ENCODE measurements at places on chromosomes 16 and 17.

GRCh38 chr16:66714654-66715307 lies 18.2 kb upstream of the CMTM4 start:
- DNase-seq = no peak

DNA sequence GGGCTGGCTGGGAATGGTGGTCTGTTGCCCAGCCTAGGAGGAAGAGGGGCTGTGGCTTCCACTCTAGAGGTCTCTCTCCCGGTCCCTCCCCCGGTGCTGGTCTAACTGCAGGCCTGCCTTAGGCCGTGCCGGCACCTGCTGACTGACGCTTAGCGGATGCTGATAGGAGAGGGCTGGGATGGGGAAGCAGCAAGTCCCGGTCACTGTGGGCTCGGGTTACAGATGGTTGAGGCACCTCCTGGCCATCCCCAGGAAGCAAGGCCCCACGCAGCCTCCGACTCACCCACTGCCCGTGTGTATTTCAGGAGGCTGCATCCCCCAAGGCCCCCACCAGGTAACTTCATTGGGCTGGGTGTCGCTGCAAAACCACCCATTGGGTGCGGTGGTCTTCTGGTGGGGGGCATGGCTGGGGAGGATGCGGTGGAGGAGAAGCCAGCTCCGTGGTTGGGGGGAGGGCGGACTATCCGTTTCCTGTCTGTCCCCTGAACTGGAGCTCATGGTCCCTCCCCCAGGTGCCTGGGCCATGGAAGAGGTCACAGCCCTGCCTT lies 278.9 kb downstream of the SEC14L1 start:
- DNase-seq = no peak

DNA sequence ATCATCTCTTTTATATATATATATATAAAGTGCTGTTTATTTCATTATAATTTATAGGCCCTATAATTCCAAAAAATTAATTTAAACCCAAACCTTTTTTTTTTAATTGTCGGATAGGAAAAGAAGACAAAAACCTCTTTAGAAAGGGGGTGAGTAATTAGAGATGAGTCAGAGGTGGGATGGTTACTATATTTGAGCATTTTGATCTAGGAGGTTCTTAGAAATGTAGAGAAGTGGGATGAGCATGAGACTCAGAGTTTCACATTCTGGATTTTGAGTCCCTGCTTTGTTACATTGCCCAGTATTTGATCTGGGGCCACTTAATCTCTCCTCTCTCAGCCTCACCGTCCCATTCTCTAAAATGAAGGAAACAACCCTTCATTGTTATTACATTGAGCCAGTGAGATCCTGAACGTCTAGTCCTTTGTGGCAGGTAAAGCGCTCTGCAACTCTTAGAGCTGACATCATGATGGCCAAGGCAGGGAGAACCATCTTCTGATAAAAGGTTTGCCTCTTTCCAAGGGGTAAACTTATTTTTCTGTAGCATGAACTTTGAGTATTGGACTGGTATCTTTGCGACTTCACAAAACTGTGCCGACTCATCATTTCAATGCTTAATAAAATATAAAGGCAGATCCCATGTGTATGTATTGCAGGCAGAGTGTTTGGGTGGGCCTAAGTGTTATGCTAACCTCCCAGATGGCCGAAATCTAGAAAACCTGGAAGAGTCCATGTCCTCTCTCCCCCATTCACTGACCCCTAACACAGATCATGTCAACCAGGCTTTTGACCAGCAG lies 21.3 kb downstream of the HS3ST3B1 start:
- no peak for DNase-seq

GRCh38 chr16:46807336-46807735 lies 23.6 kb downstream of the C16orf87 start:
- no peak for DNase-seq

- DNase-seq = no peak
These were observed 120.3 kb downstream of the RBFOX3 start for GRCh38 chr17:79490530-79490929.

DNA sequence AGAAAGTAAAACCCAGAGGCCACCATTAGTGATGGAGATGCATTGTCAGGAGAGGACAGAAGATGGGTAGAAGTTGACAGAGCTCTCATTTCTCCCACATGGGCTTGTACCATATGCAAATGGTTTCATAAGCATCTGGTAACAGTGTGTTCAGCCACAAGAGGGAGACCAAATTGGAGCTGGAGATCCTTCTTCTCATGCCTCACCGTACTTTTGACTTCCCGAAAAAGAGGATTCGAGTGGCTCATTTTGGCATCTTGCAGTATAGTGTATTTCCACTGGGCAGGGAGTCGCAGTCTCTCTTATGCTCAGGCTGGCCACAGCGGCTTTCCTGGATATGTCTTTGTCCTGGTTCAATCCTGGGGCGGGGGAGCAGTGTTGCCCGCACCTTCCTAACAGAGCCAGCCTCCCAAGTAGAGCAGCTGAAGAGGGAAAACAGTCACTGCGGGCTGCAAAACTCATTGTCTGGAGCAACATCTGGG lies 23.8 kb downstream of the TBC1D3B start:
- DNase-seq = no peak

GRCh38 chr16:47939680-47940079 lies 216.1 kb downstream of the ABCC12 start:
- no peak for DNase-seq

DNA sequence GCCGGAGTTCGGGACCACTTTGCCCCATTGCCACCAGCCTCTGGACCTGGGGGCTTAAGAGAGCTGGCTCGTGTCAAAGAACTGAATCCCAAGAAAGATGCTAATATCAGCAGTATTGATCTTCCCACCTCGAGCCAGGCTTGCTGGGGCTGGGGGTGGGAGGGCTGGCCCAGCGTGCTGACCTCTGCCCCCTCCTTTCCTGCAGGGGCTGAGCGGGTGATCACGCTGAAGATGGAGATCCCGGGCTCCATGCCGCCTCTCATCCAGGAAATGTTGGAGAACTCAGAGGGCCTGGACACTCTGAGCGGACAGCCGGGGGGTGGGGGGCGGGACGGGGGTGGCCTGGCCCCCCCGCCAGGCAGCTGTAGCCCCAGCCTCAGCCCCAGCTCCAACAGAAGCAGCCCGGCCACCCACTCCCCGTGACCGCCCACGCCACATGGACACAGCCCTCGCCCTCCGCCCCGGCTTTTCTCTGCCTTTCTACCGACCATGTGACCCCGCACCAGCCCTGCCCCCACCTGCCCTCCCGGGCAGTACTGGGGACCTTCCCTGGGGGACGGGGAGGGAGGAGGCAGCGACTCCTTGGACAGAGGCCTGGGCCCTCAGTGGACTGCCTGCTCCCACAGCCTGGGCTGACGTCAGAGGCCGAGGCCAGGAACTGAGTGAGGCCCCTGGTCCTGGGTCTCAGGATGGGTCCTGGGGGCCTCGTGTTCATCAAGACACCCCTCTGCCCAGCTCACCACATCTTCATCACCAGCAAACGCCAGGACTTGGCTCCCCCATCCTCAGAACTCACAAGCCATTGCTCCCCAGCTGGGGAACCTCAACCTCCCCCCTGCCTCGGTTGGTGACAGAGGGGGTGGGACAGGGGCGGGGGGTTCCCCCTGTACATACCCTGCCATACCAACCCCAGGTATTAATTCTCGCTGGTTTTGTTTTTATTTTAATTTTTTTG lies 8.5 kb downstream of the GJD3 start:
- DNase-seq = no peak

DNA sequence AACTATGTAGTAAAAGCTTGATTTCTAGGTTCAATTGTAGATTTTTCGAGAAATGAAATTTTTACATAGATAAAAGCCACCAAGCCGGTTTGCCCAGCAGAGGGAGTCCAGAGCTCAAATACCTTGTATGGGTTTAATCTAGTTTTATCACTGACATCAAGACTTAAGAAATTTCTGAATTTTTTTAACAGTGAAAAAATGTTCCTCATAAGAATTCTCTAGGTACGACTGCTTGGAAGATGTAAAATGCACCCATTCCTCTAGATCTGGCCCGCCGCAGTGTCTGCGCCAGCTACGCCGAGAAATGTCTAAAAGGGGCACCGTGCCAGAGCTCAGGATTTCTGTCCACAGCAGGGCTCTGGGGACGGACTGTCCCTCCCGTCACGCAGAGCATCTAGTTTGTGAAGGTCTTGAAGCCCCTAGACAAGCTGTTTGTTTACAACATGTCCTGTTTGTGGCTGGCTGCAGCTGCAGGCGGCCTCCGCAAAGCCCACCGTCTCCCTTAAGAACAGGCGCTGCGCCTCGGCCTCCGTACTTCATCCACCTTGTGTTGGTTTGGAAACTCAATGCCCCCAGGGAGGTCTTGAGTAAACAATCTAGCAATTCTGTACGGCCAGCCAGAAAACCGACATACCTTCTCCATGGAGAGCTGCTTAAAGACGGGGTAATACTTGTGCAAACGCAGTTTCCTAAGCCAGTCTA lies 24.8 kb downstream of the MAP1LC3B start:
- no peak for DNase-seq

GRCh38 chr17:8954339-8954738 lies 11.2 kb downstream of the PIK3R5 start:
- no peak for DNase-seq

DNA sequence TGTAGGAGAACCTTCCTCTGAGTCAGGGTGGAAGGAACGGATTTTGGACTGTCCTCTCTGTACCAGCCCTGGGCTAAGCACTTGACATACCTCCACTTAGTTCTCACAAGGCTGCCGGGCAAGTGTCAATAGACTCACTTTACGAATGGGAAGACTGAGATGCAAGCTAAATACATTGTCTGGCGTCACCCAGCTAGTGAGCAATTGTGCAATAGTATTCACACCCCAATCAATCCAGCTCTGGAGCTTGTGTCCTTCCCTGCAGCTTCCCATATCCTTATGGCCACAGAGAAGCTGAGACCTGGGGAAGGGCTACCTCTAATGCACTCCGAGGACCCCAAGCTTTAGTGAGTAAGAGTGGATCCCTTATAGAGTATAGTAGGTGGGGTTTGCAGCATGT lies 39.8 kb downstream of the SLC6A2 start:
- DNase-seq = no peak

DNA sequence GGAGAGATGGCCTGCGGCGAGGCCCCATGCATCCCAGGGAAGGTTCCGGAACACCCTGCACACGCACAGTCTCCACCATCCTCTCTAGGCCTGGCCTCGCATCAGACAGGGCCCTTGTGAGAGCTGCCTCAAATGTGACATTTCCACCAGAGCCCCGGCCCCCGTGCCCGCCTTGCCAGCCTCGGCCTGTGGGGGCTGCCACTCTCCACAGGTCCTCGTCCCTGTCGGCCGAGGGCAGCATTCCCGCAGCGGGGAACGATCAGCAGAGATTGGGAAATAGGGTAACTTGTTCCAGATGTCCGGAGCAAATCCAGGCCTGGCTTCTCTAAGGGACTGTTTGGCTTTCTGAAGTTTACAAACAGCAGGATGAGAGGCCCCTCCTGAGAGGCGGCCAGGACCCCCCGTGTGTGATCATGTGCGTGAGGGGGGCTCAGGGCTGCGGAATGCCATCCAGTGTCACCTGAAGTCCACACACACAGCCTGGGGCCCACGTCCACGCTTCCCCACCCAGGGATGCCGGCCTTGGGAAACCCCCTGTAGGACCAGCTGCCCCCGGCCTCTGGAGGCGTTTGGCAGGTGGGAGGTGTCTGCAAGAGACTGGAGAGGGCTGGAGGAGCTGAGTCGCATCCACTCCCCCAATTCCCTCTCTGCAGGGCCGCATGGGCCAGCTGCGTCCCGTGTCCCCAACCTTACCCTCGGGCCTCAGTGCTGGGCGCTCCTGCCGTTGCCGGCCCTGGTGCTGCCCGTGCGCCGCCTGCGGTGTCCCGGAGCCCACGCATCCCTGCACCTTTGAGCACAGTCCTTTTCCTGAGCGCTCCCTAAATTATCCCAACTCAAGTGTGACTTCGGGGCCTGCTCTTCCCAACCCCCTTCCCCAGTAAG lies 70.4 kb downstream of the ZDHHC7 start:
- no peak for DNase-seq

DNA sequence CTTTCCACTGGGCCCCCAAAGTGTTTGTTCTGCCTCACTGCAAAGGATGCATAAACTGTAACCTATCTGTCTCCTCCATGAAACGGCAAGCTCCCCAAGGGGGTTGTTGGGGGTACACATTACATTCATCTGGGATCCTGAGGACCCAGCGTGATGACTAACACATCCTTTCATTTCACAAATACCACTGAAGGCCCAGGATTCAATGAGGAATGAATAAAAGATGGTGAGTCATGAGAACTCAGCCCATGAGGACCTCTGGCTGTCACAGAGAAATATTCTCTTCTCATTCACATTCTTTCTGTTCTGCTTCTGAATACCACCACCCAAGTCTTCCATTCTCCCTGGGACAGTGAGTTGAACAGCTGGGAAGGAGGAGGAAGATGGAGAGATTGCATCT lies 149.8 kb downstream of the RBFOX3 start:
- no peak for DNase-seq

DNA sequence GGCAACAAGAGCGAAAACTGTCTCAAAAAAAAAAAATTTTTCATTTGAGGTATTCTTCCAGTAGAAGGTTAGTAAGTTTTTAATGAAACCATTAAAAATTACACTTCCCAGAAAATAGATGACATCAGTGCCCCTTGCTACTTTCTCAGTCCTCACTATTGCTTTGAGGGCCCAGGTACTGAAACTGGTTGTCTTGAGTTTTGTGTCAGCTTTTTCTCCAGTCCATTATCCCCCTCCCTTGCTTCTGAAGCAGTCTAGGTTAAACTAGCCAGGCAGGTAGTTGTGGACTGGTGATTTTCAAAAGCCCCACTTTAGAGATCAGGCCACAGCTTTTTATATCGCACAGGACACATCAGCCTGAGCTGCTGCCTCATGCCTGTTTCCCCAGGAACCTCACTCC lies 10.9 kb downstream of the SMCR8 start:
- DNase-seq = no peak

- peak; percentile 79 for DNase-seq
These were observed 40.9 kb downstream of the RAP1GAP2 start for GRCh38 chr17:2837147-2837561.

DNA sequence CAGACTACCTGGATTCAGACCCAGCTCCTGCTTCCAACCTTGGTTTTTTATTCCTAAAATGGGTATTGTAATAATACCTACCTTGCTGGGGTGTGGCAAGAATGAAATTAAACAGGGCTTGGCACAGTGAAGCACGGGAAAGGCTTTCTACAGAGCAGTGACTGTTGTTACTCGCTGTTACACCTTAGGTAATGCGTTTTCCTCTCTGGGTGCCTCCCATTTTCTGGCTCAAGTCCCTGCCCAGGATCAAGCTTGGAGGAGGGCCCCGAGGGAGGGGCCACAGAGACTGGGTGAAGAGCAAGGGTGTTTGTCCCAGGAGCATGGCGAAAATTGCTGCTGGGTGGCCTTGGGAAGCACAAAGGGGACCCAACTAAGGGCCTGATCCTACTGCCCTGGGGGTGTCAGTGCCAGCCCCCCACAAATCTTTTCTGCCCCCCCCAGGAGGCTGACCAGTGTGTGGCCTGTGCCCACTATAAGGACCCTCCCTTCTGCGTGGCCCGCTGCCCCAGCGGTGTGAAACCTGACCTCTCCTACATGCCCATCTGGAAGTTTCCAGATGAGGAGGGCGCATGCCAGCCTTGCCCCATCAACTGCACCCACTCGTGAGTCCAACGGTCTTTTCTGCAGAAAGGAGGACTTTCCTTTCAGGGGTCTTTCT lies 13.3 kb downstream of the MIEN1 start:
- no peak for DNase-seq

- DNase-seq = no peak
These were observed 8.2 kb downstream of the TBX21 start for GRCh38 chr17:47741109-47741792.

- DNase-seq = no peak
These were observed 899.0 kb downstream of the KCNJ2 start for GRCh38 chr17:71068408-71068750.

GRCh38 chr16:47072158-47072557 lies 71.6 kb downstream of the NETO2 start:
- DNase-seq = no peak

Measured in GM13977 (cell line).